ENCODE measurements at places on chromosomes 2 and 18. TPM values are rescaled to one million over a fixed set of nuclear protein-coding genes. Genes with fewer than 3 reads are reported as not detected.

- no peaks in the 10 kb centered on the region for H3K36me3 ChIP-seq
- H3K4me3 ChIP-seq, result no peak overlapping the region
- no peak for DNase-seq
- no peaks in the 10 kb centered on the region for H3K27me3 ChIP-seq
- no peak overlapping the region for H3K27ac ChIP-seq
Measured at GRCh38 chr18:56844556-56844955, 193.4 kb downstream of the WDR7 start.

DNA sequence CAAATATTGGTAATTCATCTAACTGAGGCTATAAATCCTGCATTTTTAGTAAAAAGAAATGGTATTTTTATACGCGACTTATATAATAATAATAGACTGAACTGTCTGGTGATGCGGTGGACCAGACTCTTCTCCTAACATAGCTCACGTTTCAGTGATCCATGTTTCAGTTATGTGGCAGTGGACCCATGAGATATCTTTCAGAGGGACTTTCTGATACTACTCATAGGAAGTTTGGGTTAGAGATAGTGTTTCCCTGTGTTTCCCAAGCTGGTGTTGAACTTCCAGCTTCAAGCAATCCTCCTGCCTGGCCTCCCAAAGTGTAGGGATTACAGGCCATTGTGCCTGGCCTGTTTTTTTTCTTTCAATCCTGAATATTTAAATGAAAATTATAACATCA lies 59.2 kb downstream of the KCTD1 start:
- H3K36me3 ChIP-seq, result no peaks in the 10 kb centered on the region
- no peak overlapping the region for H3K27ac ChIP-seq
- H3K27me3 ChIP-seq, result no peaks in the 10 kb centered on the region
- DNase-seq, result no peak

GRCh38 chr2:44578471-44579093 lies 216.8 kb downstream of the CAMKMT start:
- no peak for DNase-seq
- no peaks in the 10 kb centered on the region for H3K36me3 ChIP-seq

DNA sequence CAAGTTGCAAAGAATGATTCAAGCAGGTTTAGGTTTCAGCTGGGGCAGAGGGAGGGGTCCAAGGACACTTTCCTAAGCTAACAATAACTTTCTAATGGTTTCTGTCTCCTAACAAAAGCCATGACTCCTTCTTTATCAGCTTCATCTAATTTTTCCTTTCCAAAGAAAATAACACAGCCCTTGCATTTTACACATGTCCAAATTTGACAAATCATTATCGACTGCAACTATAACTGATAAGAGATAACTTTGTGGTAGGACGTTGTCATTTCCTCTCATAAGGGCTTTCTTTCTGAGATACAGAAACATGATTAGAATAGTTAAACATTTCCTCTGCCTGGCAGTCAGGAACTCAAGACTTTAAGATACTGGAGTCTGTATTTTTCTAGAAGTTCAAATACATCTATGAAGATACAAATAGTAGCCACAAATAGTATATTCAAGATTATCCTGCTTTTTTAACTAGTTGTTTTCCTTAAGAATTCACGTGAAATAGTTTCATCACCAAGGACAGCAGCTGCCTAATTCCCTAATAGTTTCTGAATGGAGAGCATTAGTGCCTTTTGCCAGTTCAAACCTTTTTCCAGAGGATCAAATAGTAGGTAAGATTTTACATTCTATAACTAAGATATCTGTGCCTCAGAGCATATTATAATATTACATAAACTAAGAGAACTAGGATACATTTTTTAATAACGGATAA lies 263.2 kb downstream of the EXOC6B start:
- no peak for DNase-seq
- peak overlapping the region; percentile 6 for H3K27ac ChIP-seq
- H3K4me1 ChIP-seq, result peaks cover 18% of the 10 kb centered on the region
- no peak overlapping the region for H3K4me3 ChIP-seq
- no peaks in the 10 kb centered on the region for H3K36me3 ChIP-seq
- H3K27me3 ChIP-seq, result peaks cover 6% of the 10 kb centered on the region

GRCh38 chr18:59582395-59582794 lies 114.8 kb downstream of the CCBE1 start:
- DNase-seq, result no peak
- H3K36me3 ChIP-seq, result no peaks in the 10 kb centered on the region
- H3K4me1 ChIP-seq, result no peaks in the 10 kb centered on the region
- H3K27me3 ChIP-seq, result peaks cover 2% of the 10 kb centered on the region
- H3K4me3 ChIP-seq, result no peak overlapping the region
- no peak overlapping the region for H3K27ac ChIP-seq

DNA sequence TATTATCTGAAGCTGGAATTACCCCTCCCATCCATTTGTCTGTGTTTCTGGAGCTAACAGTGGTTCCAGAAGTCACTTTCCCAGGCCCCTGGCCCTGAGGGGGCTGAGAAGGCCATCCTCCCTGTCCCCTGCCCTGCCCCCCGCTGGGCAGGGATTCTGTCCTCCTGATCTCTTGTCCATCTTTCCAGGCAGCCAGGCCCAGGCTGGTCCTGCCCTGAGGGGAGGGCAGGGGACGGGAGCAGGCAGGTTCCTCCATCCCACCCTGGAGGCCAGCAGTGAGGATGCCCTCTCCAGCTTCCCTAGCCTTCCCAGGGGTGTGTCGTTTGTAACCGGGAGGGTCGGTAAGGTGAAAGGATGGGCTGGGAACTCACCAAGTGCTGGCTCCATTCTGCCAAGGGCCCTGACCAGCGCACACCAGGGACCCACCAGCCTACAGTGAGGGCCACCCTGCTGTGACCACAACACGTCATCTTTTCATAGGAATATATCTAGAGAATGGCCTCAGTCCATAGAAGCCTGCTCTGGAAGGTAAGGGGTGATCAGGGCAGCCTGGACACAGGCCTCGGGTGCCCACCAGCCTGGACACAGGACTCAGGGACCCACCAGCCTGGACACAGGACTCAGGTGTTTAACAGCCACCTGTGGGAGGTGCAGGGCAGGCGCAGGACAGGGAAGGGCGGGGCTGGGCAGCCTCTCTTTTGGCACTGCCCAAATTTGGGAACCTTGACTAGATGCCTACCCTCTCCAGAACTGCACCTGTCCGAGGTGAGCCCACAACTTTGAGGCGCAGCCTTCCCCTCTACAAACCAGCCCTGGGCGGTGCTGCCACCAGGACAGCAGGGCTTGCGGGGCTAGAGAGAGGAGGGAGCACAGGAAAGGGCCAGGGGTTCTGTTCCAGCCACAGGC lies 35.8 kb upstream of the GPC1 start:
- H3K4me1 ChIP-seq, result peaks cover 24% of the 10 kb centered on the region
- no peaks in the 10 kb centered on the region for H3K36me3 ChIP-seq
- H3K27me3 ChIP-seq, result no peaks in the 10 kb centered on the region
- no peak overlapping the region for H3K27ac ChIP-seq

DNA sequence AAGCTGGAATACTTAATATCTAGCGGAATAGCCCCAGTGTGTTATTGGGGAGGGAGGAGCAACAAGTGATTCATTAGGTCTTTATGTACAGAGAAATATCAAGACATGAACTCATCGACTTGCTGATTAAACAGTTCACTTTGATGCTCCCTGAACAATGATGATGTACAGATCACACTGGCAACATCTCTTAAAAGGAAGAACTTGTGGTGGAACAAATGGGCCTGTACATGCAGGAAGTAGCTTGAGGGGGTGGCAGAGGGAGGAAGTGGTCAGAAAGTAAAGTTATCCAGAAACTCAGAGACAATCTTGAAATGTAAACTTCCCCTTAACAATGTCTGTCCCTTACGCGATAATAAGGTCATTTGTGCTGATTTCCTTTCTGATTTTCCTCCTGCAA lies 90.5 kb downstream of the NXPH2 start:
- H3K4me1 ChIP-seq, result peaks cover 17% of the 10 kb centered on the region
- no peak for DNase-seq
- no peaks in the 10 kb centered on the region for H3K36me3 ChIP-seq
- H3K4me3 ChIP-seq, result no peak overlapping the region
- H3K27ac ChIP-seq, result peak overlapping the region; percentile 59
- H3K27me3 ChIP-seq, result peaks cover under 1% of the 10 kb centered on the region

GRCh38 chr2:105296017-105296611 lies 33.4 kb downstream of the TGFBRAP1 start:
- no peak overlapping the region for H3K4me3 ChIP-seq
- no peak overlapping the region for H3K27ac ChIP-seq
- no peaks in the 10 kb centered on the region for H3K27me3 ChIP-seq
- H3K36me3 ChIP-seq, result peaks cover 57% of the 10 kb centered on the region

EXOC6B gene
- total RNA-seq, result 9.4 TPM

C1QL2 gene
- not detected for total RNA-seq

STEAP3 gene
- 0.78 TPM for total RNA-seq

SCN9A gene
- total RNA-seq, result not detected

STARD6 gene
- not detected for total RNA-seq

CDCA7 gene
- 128 TPM for total RNA-seq

All from activated T-helper 2 cell treated with anti-CD3 and anti-CD28 coated beads, Interferon-gamma antibody, Interleukin-2, Interleukin-4, amounts not matched to agents 10 μg/mL and 5 μg/mL and 100 μg/mL, durations not matched to agents 14 hours and 24 hours and 36 hours (primary cell).